ENCODE measurements at places on chromosomes 13 and 19.

DNA sequence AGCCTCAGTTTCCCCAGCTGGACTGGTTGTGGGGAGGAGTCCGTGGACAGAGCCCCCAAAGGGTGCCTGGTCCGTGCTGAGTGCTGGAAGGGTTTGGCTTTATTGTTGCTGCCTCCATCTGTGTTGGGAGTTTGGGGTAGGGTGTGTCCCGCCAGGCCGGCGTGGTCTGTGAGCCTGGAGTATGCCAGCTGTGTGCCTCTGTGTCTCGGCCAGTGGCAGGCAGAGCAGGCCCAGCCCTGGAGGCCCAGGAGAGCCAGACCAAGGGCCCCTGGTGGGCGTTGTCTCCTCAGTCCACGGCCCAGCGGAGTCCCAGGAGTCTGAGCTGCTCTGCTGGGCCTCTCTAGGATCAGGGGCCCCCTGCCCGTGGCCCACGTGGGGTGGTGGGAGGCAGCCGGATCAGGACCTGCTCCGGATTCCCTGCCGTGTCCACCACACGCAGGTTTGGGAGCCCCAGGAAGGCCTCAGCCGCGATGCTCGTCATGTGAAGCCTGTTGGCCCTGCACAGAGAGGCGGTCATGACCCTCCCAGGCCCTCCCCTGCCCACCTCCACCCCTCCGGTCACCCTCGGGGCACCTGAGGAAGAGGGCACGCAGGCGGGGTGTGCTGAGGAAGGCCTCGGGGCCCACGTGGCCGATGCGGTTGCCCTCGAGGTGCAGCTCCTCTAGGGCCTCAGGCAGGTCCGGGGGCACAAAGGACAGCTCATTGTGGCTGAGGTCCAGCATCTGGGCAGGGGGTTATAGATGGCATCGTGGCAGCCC, 6.6 kb downstream of the PODNL1 start:
- no peak for DNase-seq

- DNase-seq, result no peak
Measured at GRCh38 chr13:59721926-59722910, 441.5 kb downstream of the DIAPH3 start.

GRCh38 chr19:53892981-53893325, 11.0 kb downstream of the PRKCG start:
- DNase-seq, result no peak

DNA sequence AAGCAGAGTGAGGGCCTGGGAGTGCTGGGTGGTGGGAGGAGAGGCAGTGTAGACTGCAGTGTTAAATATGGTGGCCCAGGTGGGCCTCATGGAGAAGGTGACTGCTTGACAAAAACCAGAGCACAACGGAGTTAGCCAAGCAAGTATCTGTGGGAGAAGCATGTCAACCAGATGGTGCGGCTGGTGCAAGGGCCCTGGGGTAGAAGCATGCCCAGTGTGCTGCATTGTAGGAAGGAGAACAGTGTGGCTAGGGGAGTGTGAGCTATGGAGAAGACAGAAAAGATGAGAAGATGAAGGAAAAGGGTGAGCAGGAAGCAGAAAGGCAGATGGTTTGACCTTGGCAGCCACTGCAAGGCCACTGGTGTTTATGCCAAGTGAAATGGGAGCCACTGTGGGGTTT, 2.2 kb upstream of the VSTM2B start:
- DNase-seq, result no peak
